ENCODE measurements at places on chromosomes 13 and 19.
A peak's percentile ranks its signal among the peaks of the same experiment; 100 is the strongest.

- DNase-seq = no peak
Observed at GRCh38 chr13:27842571-27842970, 50.3 kb downstream of the GSX1 start.

DNA sequence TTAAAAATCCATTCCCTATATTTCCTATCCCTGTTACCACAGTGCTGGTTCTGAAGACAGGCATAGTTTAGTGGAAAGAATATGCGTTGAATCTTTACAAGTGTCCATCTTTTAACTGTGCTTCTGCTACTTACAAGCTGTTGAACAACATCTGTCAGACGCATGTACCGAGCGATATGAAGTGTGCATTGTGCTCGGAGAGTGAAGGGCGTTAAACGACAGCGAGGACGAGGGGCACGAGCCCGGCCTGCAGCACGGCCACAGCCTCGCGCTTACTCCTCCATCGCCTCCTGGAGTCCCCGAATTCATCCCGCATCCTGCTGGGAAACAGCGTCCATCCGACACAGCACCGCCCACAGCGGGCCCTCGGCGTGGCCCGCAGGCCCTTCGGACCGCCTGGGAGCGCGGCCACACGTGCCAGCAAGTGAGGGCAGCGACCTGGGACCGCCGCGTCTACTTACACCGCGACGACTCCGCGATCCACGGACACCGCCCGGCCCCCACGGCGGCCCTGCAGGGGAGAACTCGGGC is 514 bp downstream of the PCID2 start:
- no peak for DNase-seq

DNA sequence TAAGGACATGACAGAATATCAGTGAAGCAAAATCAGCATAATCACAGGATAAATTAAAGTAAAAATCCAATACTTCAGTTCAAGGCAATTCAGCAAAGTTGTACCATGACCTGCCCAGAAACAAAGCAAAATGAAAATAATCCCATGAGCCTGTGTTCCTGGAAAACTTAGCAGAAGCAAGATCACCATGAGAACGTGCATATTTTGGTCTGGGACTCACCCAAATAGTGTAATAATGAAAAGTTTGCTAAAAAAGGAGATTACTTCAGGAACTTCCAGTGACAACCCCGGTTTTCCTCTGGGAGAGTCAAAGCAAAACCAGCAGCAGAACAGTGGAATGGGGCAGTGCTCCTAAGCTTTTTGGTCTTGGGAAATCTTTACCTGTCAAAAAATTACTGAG is 14.9 kb upstream of the RPL21 start:
- no peak for DNase-seq

DNA sequence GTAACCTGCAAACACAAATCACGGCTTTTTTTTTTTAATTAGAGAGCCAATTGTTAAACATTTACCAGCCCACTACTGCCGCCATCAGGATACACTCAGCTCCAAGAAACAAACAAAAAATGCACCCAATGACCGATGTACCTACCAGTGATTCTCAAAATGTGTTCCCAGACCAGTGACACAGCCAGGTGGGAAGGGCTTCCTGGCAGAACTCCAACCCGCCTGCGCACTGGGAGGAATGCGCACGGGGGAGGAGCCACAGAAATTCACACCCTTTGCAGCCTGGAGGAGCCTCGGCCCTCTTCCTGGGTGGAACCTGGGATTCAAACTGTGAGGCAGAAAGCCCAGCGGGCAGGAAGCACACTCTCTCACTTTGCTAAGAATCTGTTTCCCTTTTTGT is 255.9 kb downstream of the TBC1D4 start:
- no peak for DNase-seq

- DNase-seq = no peak
Observed at GRCh38 chr13:31227063-31227462, 27.3 kb downstream of the B3GLCT start.

DNA sequence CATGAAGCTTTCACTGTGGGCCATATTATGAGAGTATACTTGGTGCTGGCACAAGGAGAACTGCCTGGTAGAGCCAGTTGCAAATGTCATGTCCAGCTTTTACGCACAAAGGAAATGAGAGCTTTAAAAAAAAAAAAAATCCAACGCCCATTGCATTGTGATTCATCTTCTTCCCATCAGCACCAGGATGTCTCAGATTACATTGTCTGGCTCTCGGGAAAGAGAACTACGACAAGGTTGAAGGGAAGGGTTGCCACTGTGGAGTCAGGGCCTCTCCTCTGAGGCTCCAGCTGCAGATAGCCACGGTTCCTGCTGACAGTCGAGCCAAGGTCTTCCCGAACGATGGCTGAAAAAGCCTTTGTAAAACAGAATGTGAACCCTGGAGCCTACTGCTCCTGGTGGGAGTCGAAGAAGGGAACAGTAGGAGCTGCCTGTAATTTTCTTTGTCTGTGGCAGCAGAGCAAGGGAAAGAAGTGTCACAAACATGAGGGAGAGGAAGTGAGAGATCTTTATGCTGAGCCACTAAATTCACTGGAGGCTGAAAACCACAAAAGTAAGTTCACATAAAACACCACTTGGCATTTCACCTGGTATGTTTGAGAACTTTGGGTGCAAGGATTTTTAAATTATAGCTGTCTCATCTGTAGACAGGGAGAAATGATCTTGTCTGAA is 704.7 kb downstream of the DIAPH3 start:
- no peak for DNase-seq

- DNase-seq = no peak
Observed at GRCh38 chr19:57802269-57802668, 12.4 kb downstream of the ZNF552 start.

- DNase-seq = no peak
Observed at GRCh38 chr13:25833761-25834160, 218.1 kb downstream of the SHISA2 start.

GRCh38 chr13:85709721-85710120 is 89.5 kb downstream of the SLITRK6 start:
- no peak for DNase-seq

- no peak for DNase-seq
Observed at GRCh38 chr13:45737571-45738017, 35.5 kb downstream of the CBY2 start.

DNA sequence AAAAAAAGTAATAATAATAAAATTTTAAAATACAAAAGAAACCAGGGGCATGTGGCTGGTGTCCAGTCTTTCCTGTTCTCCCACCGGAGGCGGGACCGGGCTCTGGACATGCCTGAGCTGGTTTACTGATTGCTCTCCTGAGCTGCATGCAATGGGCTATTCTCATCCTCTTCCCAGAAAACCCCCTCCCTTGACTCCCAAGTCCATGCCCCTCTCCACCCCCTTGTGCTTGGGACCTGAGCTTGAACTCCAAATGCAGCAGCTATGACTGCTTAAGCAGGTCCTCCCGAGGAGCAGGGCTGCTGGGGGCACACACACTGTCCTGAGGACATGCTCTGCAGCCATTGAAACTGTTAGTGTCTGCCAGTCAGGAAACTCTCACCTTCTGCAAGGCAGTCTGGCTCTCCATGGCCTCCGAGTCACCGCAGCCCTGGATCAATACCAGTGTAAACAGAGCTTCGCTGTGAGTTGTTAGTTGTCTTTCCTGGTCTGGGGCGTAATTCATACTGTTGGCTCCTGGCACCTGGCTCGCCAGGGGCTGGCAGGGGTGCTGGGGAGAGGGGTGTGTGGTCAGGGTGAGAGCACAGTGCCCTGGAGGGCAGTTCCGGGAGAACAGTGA is 41.6 kb upstream of the CHST8 start:
- no peak for DNase-seq

DNA sequence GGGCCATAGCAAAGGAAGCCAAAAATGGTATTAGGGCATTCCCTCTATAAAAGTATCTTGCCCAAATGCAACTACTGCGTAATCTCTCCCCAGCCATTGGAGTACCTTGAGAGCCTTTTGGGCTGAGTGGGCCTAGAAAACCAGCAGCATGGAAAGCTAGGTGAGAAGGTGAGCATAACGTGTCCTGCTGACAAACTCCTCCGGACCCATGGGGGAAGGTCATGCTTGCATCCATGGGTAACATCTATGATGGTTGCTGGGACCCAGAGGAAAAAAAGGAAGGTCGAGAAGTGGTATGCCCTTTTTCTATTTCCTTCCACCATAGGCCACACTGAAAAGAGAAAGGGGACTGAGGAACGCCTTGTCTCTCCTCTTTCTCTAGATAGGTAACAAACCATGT is 57.4 kb downstream of the ZNF728 start:
- DNase-seq = no peak

- DNase-seq = peak; percentile 28
Observed at GRCh38 chr19:17946965-17947784, 14.4 kb downstream of the CCDC124 start.

DNA sequence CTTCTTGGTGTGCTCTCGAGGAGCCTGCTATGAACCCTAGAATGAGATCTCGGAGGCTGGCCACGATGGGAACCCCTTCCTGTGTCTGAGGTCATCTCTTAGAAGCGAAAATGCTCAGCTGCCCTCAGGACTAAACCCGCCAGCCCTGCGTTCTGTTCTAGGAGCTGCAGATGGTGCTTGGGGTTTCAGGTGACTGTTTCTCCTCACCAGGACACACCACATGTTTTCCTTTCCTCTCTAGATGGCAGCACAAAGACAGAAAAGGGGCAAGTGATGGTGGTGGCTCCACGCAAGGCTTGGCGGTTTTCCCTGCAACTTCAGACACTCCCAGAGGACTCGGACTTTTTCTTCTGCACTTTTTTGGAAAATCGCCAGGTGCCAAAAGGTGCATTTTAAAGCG is 60.1 kb downstream of the RNASEH2B start:
- DNase-seq = no peak

DNA sequence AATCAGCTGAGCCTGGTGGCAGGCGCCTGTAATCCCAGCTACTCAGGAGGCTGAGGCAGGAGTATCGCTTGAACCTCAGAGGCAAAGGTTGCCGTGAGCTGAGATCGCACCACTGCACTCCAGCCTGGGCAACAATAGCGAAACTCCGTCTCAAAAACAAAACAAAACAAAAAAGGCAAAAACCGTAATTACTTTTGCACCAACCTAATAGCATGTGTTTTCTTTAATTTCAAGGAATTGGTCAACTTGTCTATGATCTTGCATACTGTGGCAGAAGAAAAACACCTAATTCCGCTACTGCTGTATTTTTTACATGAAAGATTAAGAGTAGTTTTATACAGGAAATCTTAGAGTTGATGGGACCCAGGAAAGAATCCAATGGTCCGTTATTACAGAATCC is 241.2 kb downstream of the COL4A1 start:
- no peak for DNase-seq

DNA sequence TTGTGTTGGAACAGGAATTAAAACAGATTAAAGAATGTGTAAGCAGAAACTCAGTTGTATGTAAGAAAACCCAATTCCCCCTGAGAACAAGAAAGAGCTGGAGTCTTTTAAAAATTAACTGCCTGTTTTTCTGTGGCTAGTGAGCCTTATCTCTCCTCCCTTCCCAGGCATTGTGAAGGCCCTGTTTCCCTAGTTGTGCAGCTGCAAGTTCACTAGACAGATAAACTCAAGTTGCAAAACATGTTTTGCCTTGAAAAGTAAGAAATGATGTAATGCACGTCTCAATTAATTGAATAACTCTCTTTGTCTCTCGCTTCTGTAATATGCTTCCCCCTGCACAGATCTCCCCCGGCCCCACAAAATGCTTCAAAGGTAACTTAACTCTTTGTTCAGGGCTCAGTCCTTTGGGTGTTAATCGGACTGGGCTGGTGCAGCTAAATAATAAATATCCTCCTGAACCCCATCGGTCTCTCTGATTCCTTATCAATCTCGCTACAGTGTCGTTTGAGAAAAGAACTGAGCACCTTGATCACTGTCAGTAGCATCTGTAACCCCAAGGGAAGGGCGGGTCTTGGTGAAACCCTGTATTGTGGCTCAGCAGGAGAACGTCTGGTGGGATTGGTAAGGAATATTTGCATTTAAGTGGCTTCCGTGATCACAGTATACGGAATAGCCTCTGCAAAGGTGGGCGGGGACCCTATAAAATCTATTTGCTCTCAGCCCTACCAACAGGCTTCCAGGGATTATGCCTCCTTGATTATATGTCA is 1.6 kb upstream of the ZNF556 start:
- no peak for DNase-seq
